ENCODE measurements at places on chromosomes 12 and 14.

- no peak for DNase-seq
These were observed 153.9 kb upstream of the RMST start for GRCh38 chr12:97308576-97309198.

DNA sequence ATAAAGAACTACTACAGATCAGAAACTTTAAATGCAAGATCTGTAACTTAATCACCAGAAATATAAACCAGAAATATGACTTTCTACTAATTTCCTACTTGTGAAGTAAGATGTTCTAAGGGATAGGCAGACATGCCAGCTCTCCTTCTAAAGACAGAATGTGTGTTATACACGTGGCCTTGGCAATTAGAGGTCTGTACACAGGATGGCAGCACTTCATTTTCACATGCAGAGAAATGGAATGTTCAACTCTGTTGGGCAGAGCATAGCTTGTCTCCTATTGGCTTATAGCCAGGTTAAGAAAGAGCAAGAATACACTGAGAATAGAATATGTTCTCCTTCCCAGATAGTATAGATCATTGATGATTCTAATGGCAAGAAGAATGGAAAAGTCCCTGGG, 403.8 kb downstream of the DAD1 start:
- no peak for DNase-seq

DNA sequence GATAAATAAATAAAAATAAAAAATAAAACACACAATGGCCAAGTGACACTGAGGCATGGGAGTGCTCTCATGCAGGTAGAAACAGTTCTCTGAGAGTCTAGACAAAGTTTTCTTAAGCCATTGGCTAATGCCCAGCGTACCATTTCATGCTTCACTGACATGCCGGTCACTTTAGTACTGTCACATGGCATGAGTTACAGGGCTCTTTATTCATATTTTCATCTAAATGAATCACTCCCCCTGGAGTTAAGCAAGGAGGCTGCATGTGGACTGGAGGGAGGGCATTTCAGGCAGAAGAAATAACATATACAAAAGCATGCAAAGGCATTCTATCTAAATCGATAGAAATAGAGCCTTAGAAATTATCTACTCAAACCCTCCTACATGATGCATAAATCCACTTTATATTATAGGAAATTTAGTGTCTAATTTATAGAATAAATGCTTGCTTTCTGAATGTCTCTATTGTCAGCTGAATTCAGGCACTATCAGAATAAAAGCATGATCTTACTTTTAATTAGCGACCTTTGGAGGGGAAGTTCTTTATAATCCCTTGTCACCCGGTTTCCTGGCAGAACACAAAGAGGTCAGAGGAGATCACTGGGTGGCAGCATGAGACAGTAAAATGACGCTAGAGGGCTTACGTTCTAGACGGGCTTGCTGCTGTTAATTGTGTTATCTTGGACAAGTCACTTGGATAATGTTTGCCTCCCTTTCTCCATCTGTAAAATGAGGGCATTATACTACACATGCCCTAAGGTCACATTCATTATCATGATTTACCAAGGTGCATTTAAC, 17.5 kb downstream of the DYRK4 start:
- no peak for DNase-seq

DNA sequence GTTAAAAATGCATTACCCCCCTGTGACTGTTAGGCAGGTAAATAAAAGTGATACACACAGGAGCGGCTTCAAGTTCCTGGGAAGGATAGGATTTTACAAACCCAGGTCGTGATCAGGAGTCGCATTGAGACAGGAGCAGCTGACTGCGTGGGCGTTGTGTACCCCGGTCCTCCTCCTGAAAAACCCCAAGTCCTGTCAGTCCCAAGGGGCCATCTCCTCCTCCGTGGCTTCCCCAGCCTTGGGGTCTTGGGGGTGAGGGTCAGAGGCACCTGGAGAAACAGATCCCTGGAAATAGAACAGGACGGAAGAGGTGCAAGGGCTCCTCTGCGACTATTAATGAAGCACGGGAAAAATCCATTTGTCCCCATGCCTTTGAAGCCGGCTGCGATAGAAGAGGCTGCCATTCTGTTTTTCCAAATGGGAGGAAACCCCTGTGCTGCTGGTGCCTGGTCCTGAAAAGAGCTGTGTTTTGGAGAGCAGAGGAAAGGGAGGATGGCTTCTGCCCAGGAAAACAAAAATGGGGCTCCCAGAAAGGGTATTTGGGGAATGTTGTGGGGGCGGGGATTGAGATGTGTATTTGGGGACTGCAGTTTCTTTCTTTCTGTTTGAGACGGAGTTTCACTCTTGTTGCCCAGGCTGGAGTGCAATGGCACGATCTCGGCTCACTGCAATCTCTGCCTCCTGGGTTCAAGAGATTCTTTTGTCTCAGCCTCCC, 143.1 kb downstream of the ZNF664 start:
- no peak for DNase-seq

GRCh38 chr12:32033406-32033805, 73.2 kb upstream of the BICD1 start:
- DNase-seq: no peak

DNA sequence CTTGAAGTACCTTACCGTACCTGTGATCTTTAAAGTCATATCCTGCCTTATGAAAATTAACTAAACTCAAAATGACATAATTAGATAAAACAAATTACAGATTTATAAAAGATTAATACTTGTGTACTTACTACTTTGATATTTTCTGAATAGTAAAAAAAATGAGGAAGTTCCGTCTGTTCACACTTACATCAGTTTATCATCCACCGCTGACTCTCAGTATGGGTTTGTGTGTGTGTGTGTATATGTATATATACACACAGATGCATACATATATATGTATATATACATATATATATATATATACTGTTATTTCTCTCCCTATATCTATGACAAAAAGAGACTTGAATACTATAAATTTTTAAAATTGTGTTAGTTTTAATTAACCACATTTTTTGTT, 65.0 kb upstream of the MON2 start:
- no peak for DNase-seq

- no peak for DNase-seq
These were observed 12.1 kb upstream of the SLC24A4 start for GRCh38 chr14:92310776-92311375.

GRCh38 chr12:116484807-116485206, 74.4 kb upstream of the MAP1LC3B2 start:
- no peak for DNase-seq

- no peak for DNase-seq
These were observed 134.5 kb upstream of the C14orf180 start for GRCh38 chr14:104445086-104445485.

DNA sequence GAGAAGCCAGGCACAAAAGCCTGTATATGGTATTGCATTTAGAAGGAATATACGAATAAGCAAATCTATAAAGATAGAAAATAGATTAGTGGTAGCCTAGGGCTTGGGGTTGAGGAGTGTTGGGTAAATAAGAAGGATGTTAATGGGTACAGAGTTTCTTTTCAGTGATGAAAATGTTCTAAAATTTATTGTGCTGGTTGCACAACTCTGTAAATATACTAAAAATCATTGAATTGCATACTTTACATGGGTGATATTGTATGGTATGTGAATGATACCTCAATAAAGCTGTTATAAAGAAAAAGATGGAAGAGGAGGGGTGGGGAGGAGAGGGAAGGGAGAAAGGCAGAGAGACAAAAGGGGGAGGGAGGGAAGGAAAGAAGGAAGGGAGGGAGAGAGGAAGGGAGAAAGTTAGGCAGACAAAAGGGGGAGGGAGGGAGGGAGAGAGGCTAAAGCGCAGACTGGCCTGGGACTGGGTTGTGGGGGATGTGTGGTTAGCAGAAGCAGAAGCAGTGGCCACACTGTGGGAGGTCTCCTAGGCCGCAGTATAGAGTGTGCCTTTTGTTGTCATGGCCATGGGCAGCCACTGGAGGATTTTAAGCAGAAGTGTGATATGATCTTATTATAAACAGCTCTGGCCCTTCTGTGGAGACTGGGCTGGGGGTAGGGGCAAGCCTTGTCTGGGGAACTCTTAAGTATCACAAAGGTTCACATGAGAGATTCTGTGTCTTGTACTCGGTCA, 73.6 kb upstream of the ELK3 start:
- DNase-seq: no peak

- DNase-seq: no peak
These were observed 20.3 kb upstream of the SYCP3 start for GRCh38 chr12:101759396-101760047.

DNA sequence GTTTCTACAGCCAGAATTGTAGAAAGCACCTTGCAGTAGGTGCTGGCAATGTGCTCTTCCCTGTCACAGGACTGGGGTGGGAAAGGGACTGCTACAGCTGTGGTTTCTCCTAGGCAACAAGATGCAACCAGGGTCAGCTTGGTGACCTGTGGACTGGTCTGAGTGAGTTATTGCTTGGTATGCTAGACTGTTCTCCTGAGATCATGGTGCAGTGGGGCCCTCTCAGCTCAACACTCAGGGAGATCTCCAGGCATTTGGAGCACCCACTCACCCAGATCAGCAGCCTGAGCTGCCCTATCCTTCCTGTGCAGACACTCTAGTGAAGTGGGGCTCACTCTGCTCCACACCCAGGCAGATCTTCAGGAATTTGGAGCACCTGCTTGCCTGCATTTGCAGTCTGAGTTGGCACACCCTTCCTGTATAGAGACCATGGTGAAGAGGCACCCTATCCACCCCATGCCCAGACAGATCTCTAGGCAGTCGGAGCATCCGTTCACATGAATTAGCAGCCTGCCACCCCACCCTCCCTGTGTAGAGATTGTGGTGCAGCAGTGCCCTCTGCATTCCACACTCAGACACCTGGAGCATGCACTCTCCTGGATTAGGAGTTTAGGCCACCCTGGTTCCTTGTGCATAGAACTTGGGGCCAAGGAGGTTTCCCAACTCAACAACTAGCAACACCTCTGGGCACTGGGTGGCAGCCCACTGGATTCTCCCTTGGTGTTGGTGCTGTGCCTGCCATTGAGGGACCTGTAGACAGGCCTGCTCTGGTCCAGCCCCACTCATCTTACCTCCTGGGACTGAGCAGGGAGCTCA, 3.8 kb upstream of the FAM186B start:
- DNase-seq: no peak

GRCh38 chr12:106380954-106381353, 23.4 kb downstream of the POLR3B start:
- no peak for DNase-seq

DNA sequence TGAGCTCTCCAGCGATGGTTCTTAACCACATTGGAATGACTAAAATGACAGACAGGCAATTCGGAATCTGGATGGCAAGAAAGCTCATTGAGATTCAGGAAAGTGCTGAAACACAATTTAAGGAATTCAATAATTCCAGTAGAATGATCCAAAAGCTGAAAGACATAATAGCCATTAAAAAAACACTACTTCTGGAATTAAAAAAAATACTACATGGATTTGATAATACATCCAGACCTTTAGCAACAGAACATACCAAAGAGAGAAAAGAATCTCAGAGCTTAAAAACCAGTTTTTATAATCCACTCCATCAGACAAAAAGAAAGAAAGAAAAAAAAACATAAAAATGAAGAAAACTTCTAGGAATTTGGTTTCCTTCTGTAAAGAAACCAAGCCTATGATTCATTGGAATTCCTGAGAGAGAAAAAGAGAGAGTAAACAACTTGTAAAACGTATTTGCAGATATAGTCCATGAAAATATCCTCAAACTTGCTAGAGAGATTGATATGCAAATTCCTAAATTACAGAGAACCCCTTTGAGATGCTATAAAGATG, 52.8 kb downstream of the SLCO1B1 start:
- no peak for DNase-seq

DNA sequence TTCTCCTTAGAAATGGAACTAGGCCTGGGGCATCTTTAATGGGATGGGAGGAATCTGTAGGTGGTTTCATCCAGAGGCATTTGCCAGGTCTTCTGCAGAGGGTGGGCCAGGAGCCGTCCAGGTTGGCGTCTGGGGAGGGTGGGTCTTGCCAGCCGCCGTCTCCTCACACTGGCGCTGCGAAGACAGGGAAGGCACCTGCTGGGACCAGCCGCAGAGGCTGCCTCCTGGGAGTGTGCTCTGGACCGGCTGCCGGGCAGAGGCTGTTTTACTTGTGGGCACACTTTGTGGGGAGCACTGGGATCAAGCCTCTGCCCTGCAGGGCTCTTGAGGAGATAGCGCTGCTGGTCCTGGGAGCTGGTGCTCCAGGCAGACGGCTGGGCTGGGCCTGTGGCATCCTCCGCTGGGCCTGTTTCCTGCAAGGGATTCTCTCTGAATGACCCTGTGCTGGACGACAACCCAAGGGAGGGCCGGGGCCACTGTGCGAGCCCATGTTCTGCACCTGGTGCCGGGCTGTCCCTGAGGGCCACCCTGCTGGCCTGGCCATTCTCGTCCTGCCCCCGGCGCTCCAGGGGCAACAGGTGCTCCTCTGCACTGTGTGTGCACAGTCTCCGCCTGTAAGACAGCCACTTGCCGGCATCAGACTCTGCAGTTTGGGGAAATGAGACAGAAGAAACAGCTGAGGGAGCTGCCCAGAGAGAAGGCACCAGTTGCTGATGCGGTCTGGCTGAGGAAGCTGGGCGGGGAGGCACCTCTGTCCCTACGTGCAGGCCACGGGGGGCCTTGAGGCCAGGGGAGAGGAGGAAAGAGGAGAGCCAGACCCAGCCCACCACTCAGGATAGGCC, 10.0 kb upstream of the TEX22 start:
- no peak for DNase-seq

GRCh38 chr12:29599381-29599780, 101.9 kb upstream of the OVCH1 start:
- no peak for DNase-seq

GRCh38 chr14:75934998-75935628, 46.7 kb downstream of the TGFB3 start:
- no peak for DNase-seq

- no peak for DNase-seq
These were observed 93.8 kb downstream of the PTPRB start for GRCh38 chr12:70543444-70543843.

DNA sequence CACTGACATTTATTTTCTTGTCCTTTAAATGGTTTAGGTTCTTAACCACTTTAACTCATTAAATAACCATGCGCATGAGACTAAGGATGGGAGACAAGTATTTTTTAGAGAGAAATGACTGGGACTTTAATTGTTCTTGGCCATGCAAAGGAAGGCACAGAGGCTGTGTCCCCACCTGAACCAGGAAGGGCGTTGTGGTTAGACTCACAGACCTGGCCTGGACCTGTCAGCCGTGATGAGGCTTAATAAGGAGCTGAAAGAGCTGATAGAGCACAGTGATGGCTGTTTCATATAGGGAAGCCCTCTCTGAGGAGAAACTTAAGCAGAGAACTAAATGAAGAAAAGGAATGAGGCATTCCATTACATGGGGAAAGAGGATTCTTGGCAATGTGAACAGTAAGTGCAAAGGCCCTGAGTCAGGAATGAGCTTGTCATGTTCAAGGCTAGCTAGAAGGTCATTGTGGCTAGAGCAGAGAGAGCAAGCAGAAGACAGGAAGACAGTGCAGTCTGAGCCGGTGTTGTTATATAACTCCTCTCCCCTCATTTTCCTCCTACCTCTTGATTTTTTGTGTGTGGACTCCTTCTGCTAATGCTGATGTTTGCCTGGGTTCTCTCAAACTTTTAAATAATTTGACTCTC, 74.4 kb upstream of the ANO4 start:
- DNase-seq: no peak

All from stimulated activated CD4-positive, alpha-beta T cell treated with anti-CD3 and anti-CD28 coated beads, TNF-alpha, amount 100 ng/mL, for 1 hour (primary cell).